ENCODE measurements at places on chromosomes 1 and 21. TPM values are rescaled to one million over a fixed set of nuclear protein-coding genes. Genes with fewer than 3 reads are reported as not detected.
A peak's percentile ranks its signal among the peaks of the same experiment; 100 is the strongest.

The COL16A1 gene
- 19.3 TPM for total RNA-seq

The BNIPL gene
- total RNA-seq = 0.41 TPM

The SPATC1L gene
- total RNA-seq = 10.9 TPM

The TMEM52 gene
- 3.0 TPM for total RNA-seq

The NPL gene
- total RNA-seq = 12.5 TPM

DNA sequence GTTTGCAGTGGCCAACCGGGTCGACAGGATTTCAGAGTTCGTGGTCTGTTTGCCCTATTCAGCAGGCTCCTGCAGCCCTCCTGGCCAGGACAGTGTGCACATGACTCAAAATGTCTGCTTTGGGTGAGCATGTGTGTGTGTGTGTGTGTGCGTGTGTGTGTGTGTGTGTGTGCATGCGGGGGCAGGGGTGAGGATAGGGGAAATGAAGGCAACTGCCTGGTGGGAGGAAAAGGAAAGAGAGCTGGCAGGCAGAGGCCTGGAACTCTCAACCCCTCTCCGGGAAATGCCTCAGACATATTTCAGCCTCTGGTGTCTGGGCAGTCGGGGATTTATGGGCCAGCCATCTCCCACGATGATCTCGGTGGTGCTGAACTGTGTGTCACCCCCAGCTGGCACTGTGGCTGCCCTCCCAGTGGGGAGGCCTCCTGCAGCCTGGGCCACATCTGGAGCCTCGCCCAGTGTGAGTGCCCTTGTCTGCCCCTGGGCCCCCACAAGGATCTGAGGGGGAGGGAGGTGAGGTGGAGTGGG is 15.2 kb downstream of the CDCP2 start:
- DNase-seq = no peak

- no peak for DNase-seq
Measured at GRCh38 chr1:159973350-159973940, 19.4 kb upstream of the SLAMF9 start.

- no peak for DNase-seq
Measured at GRCh38 chr1:12178511-12178910, 11.7 kb downstream of the TNFRSF1B start.

- peak; percentile 52 for DNase-seq
Measured at GRCh38 chr1:2544875-2545640, 11.1 kb upstream of the TNFRSF14 start.

DNA sequence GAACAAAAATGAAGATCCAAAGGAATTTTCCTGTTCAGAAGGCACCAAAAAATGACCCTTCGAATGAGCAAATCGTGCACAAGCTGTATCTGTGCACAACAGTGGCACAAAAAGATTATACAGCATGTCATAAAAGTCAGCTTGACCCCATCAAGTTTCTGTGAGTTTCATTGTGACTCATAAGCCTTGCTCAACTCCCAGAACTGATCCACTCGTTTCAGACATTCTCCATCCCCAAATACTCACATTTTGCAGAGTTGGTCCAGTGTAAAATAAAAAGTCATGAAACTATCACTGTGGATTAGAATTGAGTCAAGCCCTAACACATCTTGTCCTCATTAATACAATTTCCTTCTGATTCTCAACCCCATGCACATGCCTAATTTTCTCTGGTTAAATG is 174.7 kb upstream of the PKN2 start:
- DNase-seq = no peak

Measured in mucosa of descending colon (tissue), 3 donors.